Effector memory CD8-positive, alpha-beta T cell (primary cell): ENCODE measurements at places on chromosomes 13 and 19.
A peak's percentile ranks its signal among the peaks of the same experiment; 100 is the strongest.

DNA sequence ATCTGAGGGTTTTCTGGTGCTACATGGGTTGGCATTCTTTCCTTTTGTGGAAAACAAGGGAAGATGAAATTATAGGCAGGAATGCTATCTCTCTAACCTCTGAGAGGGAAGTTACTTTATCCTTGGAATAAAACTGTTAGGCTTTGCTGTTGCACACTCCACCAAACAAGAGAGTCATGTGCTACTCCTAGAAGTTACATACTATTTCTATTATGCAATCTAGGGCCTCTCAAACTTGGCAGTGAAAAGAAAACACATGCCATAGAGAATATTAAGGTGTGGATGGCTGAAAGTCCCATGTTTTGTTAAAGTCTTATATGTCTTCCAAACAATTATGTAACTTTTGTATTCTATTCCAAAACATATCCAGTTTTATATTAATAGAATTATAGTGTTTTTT is 367.9 kb downstream of the SLC7A1 start:
- DNase-seq, result no peak

- no peak for DNase-seq
Measured at GRCh38 chr19:13381827-13382632, 124.2 kb downstream of the CACNA1A start.

DNA sequence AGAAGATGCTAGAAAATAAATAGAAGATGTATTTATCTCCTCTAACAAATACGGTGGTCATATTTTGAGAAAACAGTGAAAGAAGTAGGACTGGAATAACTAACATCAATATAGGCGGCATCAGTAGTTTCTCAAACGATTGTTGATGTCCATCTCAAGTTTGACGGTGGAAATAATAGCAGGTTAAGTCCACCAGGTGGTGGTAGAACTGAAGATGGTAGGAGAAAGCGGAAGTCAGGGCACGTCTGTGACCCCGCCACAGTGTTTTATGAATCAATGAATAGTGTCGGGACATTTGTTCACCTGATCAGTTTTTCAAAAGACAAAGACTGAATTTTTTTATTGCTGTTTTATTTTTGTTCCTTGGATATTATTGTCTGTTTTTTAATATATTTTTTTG is 706.4 kb upstream of the SLC10A2 start:
- DNase-seq, result no peak

DNA sequence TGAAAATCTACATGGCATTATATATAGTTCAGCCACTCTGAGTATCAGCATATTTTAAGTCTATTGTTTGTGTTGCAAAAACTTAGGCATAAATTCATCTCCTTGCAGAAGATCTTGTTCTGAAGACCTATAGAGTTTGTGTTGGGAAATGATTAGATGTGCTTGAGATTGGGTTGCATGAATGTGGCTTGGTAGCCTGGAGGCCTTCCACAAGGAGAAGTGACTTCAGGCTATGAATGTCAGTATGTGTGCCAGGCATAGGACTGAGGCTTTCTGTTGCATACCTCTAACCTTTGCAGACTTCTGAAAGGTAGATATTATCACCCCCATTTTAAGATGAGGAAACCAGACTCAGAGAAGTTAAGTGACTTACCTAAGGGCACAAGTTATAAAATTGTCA is 188.6 kb downstream of the OLFM4 start:
- no peak for DNase-seq

DNA sequence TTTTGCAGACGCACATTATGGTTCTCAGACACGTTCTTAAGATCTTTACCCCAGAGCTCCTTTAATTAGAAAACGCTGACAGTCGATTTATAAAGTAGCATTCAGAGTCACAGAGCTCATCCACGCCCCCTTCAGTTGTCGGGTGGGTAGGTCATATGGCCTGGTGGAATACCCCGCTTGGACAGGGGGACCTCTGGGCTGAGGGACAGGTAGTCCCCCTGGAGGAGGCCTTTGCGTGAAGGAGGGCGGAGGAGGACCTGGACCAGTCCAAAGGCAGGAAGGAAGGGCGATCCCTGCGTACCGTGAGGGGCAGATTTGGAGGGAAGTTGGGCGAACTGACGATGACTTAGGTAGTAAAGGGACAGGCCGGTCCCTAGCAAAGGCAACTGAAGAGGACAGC is 20.5 kb downstream of the VASP start:
- no peak for DNase-seq

DNA sequence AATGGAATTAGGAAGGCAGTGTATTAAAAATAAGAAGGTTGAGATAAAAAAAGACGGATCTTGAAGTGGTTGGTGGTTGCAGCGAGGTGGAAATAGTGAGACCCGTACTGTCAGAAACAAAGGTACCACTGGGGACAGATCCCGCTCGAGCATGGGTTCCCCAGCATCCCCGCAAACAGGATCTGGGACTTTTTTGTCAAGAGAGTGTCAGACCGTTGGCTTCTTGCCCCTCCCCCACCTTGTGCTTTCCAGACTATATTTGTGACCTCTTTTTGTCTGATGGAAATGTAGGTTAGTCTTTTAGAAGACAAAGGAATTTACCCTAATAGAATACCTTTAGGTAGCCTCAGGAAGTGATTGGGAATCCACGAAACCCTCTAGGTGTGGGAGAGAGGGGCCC is 4.2 kb downstream of the GATAD2A start:
- DNase-seq, result peak; percentile 45

GRCh38 chr19:39196860-39197562 is at the start of gene NCCRP1:
TSS of gene NCCRP1 (plus strand) at chr19:39196964. CDS start at chr19:39196983, 19 bp downstream.
- DNase-seq, result no peak

- DNase-seq, result no peak
Measured at GRCh38 chr19:11813703-11814028, 407 bp upstream of the ZNF440 start.

- DNase-seq, result no peak
Measured at GRCh38 chr19:33673258-33673875, 51.6 kb downstream of the CHST8 start.

DNA sequence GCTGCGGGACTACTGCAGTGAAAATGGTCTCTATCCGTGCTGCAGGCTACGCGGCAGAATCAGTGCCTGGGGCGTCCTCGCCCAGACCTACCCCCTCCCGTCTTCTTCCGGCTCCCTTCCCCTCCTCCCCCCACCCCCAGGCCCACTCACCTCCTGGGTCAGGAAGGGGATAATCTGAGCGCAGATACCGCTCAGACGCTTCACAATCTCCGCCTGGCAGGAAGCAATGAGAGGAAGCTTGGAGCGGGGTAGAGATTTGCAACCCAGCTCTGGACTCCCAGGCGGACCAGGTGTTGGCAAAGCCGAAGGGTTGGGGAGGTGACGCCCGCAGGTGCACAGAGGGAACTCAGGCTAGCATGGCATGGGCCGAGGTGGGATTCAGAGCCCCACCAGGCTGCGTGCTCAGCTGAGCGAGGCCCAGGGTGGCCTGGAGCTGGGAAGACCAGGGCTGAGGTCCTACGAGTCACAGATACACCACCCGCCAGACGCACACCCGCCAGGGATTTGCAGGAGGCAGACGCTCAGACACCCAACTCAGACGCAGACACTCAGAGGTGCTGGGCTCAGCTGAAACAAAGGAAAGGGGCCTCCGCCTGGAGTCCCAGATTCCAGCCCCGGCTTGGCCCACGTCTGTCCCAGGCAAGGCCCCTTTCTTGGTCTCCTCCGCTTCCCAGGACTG is 4.1 kb downstream of the TLE2 start:
- no peak for DNase-seq

DNA sequence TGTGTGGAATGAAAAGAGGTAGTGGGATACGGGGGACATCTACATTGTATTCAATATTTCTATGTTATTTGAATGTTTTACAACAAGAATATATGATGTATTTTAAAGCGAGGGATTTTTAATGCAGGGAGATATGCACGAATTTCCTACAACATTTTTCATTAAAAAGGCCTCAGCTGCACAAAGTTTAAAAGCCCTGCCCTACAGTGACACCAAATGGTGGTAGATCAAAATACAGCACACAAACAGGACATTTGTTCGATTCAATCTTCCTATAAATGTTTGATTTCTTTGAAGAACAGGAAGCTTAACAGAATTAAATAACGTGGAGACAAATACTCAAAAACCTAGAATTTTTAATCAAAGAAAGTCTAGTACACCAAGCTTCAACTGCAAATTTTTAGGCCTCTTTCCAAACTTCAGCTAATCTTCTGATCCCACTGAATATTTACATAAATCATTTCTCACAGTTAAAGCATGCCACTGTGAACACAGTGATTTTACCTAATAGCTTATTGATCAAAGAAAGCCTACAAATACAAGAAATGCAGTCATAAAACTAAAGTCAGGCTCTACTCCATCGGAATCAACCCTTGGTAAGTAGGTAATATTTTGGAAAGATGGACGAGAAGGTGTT is 257.2 kb downstream of the DIAPH3 start:
- DNase-seq, result no peak

DNA sequence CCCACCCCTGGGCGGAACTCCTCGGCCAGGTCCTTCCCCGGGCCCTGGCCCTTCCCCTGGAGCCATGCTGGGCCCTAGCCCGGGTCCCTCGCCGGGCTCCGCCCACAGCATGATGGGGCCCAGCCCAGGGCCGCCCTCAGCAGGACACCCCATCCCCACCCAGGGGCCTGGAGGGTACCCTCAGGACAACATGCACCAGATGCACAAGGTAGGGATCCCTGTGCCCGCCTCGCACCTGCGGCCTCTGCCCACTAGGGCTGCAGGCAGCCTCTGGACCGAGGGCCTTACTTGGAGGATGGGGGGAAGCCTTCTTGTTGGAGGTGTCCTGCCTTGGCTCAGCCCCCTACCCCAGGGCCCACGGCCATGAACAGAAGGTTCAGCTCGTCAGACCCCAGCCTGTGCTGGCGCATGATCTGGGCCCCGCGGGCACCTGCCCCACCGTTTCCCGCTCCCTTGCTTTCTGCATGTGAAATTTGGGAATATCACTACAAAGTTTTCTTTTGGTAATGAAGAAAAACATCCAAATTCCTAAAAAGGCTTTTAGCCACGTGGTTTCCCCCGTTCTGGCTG is 23.4 kb downstream of the SMARCA4 start:
- DNase-seq, result no peak

DNA sequence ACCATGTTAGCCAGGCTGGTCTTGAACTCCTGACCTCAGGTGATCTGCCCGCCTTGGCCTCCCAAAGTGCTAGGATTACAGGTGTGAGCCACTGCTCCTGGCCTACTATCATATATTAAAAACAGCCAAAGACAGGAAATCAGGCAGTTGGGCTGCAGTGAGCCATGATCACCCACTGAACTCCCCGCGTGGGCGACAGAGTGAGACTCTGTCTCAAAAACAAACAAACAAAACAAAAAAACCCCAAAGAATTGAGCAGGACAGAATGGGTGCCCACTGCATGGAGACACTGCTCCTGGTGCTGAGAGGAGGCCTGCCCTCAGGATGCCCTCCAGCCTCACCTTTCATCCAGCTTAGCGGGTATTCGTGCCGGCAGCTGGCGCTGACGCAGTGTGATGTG is 5.2 kb upstream of the RINL start:
- no peak for DNase-seq

- no peak for DNase-seq
Measured at GRCh38 chr13:34416971-34417380, 525.1 kb upstream of the NBEA start.

DNA sequence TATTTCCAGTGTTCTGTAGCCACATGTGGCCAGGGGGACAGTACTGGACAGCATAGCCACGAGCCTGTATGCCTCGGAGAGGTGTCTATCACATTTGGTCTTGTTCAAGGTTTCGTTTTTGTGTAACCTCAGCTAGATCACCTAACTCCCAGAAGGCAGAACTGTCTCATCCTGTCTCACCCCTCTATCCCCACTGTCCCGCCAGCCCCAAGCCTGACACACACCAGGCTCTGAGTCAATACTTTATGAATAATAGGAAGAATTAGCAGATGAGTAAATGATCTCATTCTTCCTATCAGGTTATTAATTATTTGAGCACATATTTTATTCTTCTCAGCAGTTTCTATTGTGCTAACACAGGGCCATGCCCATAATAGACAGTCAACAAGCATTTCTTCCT is 132.2 kb downstream of the NUFIP1 start:
- no peak for DNase-seq

DNA sequence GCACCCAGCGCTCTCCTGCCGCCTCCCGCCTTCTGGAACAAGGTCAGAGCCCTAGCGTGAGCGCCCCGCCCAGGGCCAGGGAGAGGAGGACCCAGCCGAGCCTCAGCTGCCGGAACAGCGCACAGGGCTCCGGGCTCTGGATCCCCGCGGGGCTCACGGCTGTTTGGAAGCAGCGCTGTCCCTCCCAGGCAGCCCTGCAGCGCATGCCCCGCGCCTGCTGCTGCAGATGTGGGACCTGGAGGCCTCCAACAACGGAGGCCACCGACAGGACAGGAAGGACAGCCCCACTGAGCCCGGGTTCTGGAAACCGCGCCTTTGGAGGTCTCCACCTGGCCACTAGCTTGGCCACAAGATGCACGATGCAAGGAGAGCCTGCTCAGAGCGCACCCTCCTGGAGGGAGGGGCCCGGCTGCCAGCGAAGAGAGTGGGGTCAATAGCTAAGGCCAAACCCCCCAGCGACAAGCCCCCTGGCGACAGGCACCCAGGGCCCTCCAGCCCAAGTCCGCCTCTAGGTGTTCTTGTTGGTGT is 12.6 kb downstream of the ZSCAN18 start:
- no peak for DNase-seq

DNA sequence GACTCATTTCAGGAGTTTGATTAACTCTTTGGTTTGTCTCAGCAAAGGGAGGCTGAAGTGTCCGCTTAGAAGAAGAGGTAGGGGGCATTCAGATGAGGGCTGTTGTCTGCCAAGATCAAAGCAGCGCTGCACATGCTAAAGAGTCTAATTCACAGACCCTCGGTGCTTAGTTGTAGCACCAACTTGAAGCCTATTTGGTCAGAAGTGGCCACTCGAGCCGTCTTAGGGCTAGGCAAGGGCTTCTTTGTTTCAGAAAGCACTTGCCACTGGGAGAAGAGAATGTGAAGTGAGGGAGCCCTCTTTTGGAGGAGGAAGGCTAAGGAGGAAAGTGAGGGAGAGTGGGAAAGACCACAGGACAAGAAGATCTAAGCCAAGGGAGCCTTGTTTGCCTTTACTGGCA is 313.4 kb upstream of the TMTC4 start:
- no peak for DNase-seq

DNA sequence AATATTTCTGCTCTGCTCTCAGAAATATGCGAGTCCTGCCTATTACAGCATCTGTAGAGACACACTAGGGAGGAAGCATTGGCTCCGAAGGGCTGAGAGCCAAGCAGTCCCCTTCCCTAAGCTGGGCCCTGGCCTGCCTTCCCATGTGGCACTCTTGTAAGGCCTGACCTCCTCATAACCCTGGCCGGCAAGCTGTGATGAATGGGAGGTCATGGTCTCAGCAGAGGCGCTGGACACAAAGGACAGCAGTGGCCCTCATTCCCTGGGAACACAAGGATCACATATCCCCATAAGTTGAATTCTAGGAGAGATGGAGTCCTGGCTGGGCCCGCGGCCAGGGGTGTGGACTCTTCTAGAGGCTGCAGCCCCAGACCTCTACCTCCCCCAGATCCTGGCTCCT is 483.3 kb downstream of the ZNF536 start:
- DNase-seq, result no peak
